Esophagus muscularis mucosa (tissue), 4 donors: ENCODE measurements at places on chromosomes 5 and 9. TPM values are rescaled to one million over a fixed set of nuclear protein-coding genes. Genes with fewer than 3 reads are reported as not detected.

GRCh38 chr5:99866740-99867139, 668.4 kb upstream of the FAM174A start:
- no peak for DNase-seq

- no peak for DNase-seq
Observed at GRCh38 chr5:123610209-123610608, 98.2 kb downstream of the CSNK1G3 start.

Gene AMBP
- total RNA-seq: not detected

- DNase-seq: no peak
Observed at GRCh38 chr9:76358628-76359280, 35.5 kb downstream of the RFK start.

DNA sequence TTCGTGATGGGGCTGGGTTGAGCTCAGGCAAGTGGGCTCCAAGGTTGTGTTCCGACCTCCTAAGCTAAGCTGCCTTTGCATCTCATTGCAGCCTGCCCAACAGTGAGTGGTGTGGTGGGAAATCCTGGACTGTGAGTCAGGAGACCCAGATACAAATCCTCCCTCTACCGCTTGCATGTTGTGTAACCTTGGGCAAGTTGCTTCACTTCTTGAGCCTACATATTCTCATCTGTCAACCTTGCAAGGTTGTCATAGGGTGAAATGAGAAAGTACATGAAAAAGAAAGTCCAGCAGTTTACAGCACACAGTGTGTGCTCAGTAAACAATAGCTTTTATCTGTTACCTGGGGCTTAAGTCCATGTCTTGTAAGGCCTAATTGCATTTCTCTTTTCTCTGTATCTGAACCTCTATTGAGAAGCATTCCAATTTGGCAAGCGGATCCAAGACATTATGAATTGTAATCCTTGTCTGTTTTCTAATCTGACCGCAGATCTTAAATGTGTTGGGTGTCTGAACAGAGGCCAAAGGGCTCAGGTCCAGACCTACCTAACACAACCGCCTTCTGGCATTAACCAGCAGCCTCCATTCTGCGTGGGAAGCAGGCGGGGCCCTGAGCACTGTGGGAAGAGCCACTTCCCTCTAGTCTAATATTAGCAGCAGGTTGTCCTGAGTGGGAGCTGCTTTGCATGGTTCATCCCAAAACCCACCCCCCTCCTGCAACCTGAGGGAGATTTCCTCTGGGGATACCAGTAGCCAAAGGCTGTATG, 1.8 kb upstream of the GALNT12 start:
- DNase-seq: no peak

- peak; percentile 45 for DNase-seq
Observed at GRCh38 chr5:176161431-176161830, 76.8 kb upstream of the SIMC1 start.

Gene WNK2
- total RNA-seq: 45.5 TPM

DNA sequence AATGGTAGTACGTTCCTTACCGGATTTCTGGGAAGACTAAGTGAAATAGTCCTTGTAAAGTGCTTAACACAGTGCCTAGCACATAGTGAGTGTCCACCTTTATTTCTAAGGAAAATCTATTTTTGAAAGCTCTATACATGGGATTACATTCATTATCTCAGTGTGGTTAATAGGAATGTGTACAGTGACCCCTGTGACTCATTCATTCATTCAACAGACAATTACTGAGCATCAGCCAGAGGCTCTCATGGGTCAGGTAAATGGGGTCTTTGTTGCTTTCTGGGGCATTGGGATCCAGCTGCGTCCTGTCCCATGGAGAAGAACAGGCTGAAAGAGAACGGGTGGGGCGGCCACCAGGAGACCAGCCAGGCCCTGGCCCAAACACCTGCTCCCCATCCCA, 226.2 kb upstream of the TBC1D2 start:
- DNase-seq: no peak

Gene SAXO1
- 0.11 TPM for total RNA-seq

- DNase-seq: no peak
Observed at GRCh38 chr9:137150617-137151457, 11.9 kb downstream of the GRIN1 start.

- no peak for DNase-seq
Observed at GRCh38 chr9:125145425-125145824, 2.1 kb upstream of the SCAI start.

- DNase-seq: no peak
Observed at GRCh38 chr9:75064307-75065025, 23.5 kb downstream of the NMRK1 start.

Gene IL3
- total RNA-seq: not detected

- no peak for DNase-seq
Observed at GRCh38 chr9:6959270-6960000, 201.7 kb downstream of the KDM4C start.

- no peak for DNase-seq
Observed at GRCh38 chr5:91194824-91195381, 188.2 kb downstream of the ARRDC3 start.

DNA sequence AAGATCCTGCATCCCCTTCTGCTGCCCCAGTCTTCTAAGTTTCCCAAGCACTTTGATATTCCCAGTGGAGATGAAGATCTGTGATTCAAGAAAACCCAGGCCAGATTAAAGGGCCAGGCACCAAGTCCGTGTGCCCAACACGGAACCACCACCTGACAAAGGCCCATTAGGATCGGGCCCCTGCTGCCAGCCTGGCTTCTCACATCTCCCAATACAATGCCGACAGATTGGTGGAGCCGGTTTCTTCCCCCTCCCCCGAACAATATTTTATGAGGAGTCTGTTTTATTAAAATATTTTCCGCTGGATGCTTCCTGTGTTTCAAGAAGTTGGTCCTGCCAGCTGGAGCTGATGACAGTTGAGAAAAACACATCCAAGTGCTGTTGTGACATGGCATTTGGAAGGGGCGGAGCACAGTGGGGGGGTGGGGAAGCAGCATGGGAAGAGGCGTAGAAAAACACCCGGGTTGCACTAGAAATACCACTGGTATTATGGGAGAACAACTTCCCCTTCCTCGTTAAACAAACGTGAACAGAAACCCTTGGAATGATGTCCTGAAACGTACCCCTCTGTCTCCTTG, 45.0 kb downstream of the CRB2 start:
- no peak for DNase-seq

Gene MYOZ3
- 0.17 TPM for total RNA-seq

- no peak for DNase-seq
Observed at GRCh38 chr5:89300426-89300970, 417.5 kb upstream of the MEF2C start.

- no peak for DNase-seq
Observed at GRCh38 chr5:93421468-93421867, 159.6 kb downstream of the NR2F1-AS1 start.

Gene UAP1L1
- total RNA-seq: 5.5 TPM

Gene KIF4B
- not detected for total RNA-seq

Gene ZFP2
- total RNA-seq: 4.0 TPM

GRCh38 chr9:126947529-126947928, 32.9 kb downstream of the RALGPS1 start:
- no peak for DNase-seq

Gene RASEF
- total RNA-seq: 0.42 TPM

GRCh38 chr5:151151793-151152192, 5.8 kb downstream of the ANXA6 start:
- DNase-seq: no peak

GRCh38 chr5:154466671-154467070, 11.4 kb downstream of the HAND1 start:
- DNase-seq: no peak

Gene C5orf58
- not detected for total RNA-seq

Gene DAPK1
- total RNA-seq: 84.6 TPM

- DNase-seq: no peak
Observed at GRCh38 chr9:136696502-136696901, 9.2 kb upstream of the AGPAT2 start.

Gene TOMM5
- total RNA-seq: 57.0 TPM

- DNase-seq: no peak
Observed at GRCh38 chr9:34001298-34001697, 47.4 kb downstream of the UBAP2 start.

Gene LCN9
- total RNA-seq: not detected

DNA sequence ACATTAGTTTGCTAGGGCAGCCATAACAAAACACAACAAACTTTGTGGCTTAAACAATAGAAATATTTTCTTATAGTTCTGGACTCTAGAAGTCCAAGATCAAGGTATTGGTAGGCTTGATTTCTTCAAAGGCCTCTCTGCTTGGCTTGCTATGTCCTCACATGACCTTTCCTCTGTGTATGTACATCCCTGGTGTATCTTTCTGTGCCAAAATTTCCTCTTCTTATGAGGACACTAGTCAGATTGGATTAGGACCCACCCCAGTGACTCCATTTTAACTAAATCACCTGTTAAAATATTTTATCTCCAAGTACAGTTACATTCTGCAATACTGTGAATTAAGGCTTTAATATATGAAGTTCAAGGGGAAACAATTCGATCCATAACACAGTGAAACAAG, 168.9 kb upstream of the CCNH start:
- no peak for DNase-seq

Gene AQP3
- 12.7 TPM for total RNA-seq

Gene GPX3
- total RNA-seq: 1,665 TPM

DNA sequence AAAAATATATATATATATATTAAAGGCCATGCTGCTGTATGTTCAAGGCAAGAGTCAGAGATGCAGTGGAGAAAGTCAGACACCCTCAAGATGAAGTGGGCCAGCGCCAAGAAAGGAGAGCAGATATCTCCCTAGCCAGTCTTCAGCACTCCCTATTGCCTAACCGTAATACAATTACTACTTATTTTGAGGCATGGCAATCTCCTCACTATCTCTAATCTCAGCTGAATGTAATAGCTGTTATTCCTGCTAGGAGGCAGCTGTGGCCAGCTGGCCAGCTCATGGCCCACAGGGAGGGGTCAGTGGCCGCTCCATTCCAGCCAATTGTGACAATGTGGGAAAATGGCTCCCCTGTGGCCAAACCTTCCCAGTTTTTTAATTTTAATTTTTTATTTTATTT, 87.5 kb upstream of the FBXW11 start:
- no peak for DNase-seq

DNA sequence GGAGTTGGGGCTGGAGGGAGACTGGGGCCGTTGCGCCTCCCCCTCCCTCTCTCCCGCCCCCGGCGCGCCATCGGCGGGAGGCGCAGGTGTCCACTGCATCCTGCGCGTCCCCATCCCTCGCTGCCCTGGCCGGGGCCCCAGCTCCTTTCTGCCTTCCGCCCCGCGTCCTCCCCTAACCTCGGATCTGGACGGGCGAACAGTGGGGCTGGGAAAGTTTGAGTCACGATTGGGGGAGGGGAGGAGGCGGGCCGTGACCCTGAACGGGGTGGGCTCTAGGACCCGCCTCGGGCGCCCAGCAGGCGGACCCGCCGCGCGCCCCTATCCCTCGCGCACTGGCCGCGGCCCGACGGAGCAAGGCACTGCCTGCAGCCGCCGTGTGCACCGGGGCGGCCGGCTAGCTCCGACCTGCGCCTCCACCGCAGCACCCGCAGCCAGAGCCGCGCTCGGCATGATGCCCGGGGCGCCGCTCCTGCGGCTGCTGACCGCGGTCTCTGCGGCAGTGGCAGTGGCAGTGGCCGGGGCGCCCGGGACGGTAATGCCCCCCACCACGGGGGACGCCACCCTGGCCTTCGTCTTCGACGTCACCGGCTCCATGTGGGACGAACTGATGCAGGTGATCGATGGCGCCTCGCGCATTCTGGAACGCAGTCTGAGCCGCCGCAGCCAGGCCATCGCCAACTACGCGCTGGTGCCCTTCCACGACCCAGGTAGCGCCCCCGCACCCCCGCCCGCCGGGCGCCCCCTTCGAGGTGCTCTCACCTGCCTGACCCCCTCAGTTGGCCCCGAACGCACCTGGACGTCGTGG, at the start of gene HMCN2:
TSS of gene HMCN2 (plus strand) at position 330 of the 805 bp plus-strand sequence. CDS start at position 449, 119 bp downstream.
- DNase-seq: no peak

- no peak for DNase-seq
Observed at GRCh38 chr5:172833372-172833685, 722 bp upstream of the ERGIC1 start.

DNA sequence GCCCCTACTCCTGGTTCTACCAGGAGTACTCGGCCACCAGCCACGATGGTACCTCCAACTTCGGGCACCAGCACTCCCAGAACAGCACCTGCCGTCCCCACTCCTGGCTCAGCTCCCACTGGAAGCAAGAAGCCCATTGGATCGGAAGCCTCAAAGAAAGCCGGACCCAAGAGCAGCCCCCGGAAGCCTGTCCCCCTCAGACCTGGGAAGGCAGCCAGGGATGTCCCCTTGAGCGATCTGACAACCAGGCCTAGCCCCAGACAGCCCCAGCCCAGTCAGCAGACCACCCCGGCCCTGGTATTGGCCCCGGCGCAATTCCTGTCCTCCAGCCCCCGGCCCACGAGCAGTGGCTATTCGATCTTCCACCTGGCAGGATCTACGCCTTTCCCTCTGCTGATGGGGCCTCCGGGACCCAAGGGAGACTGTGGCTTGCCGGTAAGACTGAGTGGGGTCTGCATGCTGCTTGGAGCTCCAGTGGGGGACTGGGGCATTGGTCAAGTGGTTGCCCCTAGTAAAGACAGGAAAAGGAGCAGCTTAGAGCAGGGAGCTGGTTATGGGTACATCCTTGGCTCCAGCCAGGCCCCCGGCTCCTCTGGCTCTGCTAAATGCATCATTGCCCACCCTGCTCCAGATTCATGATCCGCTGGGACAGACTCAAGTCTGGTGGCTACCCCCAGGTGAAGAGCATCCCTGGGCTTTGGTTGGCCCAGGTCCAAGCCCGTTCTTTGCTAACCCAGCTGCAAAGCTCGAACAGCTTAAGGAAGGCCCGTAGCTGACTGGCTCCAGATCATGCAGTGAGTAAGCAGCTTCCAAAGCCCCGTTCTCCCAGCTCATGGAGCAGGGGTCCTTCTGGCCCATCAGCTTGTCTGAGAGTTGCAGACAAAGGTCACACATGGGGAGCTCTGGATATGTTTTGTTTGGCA, 14.0 kb downstream of the COL27A1 start:
- DNase-seq: no peak

DNA sequence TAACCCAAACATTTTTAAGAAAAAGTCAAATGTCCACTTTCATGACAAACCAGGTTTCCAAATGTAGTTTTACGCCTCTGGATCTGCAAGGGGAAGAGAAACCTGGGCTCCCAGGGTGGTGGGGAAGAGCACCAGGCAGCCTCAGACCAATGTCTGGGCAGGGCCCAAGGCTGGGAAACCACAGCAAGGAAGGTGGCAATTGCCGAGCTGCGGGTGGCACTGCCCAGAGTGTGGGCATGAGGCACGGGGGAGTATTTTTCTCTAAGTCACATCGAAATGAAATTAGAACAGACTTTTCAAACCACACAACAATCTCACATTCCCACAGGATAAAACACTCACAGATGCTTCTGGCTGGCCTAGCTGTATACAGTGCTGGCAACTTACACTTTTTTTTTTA, 32.6 kb upstream of the RASGEF1C start:
- DNase-seq: peak; percentile 42
